Stimulated activated CD4-positive, alpha-beta T cell treated with anti-CD3 and anti-CD28 coated beads, Interleukin-12 subunit alpha, Interleukin-12 subunit beta, amount 100 ng/mL, for 4 hours (primary cell): ENCODE measurements at places on chromosomes 6 and 20.

- no peak for DNase-seq
Measured at GRCh38 chr6:309947-310346, 17.7 kb downstream of the DUSP22 start.

DNA sequence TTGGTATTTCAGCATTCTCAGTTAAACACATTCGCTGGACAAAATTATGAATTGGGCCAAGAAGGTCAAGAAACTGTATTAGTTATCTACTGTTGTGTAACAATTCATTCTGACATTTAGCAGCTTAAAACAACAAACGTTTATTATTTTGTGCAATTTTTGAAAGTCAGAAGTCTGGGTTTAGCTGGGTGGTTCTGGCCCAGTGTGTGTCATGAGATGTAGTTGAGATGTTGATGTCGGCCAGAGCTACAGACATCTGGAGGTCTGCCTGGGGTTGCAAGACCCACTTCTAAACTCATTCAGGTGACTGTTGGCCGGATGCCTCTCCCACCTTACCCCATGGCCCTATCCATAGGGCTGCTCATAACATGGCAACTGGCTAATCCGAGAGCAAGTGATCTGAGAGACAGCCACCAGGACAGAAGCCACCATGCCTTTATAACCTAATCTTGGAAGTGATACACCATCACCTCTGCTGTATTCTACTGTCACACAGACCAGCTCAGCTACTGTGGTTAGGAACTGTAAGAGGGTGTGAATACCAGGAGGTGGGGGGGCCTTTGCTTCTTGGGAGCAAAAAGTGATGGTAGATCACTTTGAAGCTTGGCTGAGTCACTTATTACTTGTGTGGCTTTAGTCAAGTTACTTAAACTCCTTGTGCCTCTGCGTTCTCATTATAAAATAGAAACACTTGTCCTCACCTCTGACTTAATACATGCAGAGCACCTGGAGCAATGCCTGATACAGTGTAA is 217.0 kb upstream of the MYLIP start:
- no peak for DNase-seq

GRCh38 chr6:42260396-42260888 is 42.8 kb upstream of the MRPS10 start:
- no peak for DNase-seq

- DNase-seq, result peak; percentile 58
Measured at GRCh38 chr20:51800060-51800871, 2.1 kb downstream of the SALL4 start.

DNA sequence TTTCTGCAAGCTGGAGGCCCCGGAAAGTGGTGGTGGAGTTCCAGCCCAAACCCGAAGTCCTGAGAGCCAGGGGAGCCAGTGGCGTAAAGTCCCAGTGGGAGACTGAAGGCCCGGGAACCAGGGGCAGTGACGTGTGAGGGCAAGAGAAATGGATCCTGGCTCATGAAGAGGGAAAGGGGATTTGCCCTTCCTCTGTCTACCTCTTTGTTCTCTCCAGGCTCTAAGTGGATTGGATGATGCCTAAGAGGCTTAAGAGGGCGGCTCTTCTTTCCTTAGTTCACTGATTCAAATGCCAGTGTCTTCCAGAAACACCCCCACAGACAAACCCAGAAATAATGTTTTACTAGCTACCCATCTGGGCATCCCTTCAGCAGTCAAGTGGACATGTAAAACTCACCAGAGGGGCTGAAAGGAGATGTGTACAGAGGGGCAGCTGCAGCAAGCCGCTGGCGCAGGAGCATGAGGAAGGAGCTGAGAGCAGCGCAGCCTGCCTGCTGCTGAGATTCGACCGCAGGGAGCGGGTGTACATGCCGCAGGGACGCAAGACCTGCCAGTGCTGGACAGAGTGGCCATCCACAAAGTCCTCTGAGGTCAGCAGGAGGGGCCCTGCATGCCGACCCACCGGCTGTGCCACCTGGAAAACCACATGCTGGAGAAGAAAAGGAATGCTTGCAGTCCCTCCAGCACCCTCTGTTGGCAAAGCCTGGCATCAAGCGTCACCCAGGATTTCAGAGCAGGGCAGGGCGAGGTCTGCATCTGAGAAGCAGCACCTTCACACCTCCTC is 29.5 kb downstream of the CDYL start:
- DNase-seq, result peak; percentile 24

GRCh38 chr6:106380407-106380806 is 19.9 kb downstream of the CRYBG1 start:
- no peak for DNase-seq

GRCh38 chr6:45422503-45423110 is 44.9 kb upstream of the SUPT3H start:
- DNase-seq, result peak; percentile 36

GRCh38 chr20:51388756-51389542 is 153.6 kb downstream of the NFATC2 start:
- DNase-seq, result no peak
